Activated CD4-positive, alpha-beta T cell treated with anti-CD3 and anti-CD28 coated beads for 1 hour (primary cell): ENCODE measurements at places on chromosomes 6 and 20.

GRCh38 chr6:100344761-100345160 is 120.0 kb downstream of the SIM1 start:
- DNase-seq, result no peak

DNA sequence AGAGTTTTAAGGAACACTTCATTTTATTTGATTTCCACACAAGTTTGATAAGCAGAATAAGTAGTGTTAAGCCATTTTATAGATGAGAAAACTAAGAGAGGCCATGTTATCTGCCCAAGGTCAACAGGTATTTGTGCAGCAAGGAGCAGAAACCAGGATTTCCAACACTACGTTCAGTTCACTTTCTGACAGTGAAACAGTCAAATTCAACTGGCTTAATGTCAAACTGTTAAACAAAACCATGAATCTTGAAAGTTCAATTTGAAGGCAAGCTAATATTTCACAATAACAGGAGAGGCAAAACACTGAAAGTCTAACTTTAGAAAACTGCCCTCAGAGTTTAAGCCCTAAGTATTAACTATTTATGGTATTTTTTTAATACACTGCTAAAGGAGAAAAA is 32.6 kb downstream of the DTNBP1 start:
- no peak for DNase-seq

- DNase-seq, result no peak
Measured at GRCh38 chr6:133959667-133960368, 6.8 kb downstream of the TBPL1 start.

- no peak for DNase-seq
Measured at GRCh38 chr6:85494547-85495536, 45.0 kb downstream of the NT5E start.

- no peak for DNase-seq
Measured at GRCh38 chr20:24987244-24987643, 5.3 kb downstream of the APMAP start.

GRCh38 chr20:51639206-51639832 is 96.8 kb upstream of the NFATC2 start:
- peak; percentile 24 for DNase-seq

DNA sequence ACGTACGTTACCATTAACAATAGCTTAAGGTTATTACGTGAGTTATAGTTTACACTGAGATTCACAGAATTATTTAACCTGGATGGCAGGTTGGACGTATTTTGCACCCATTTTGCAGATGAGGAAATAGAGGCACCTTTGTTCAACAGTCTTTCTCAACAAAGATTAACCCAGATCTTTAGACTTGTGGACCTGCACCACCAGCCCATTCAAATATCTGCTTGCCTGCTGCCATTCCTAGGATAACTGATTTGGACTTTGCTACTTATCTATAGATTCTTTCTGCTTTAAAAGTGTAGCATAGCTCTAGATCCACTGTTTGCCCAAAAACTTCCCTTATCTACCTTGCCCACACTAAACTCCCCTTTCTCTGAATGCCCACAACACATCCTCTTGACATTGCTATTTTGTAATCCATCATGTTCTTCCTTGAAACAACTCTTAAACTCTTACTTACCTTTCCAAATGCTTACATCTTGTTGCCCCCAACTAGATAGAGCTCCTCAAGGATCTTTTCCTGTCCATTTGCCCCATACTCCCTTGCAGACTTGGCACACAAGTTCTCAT is 56.4 kb upstream of the TNFAIP3 start:
- no peak for DNase-seq

GRCh38 chr20:59165396-59165795 is 1.8 kb downstream of the ZNF831 start:
- no peak for DNase-seq

DNA sequence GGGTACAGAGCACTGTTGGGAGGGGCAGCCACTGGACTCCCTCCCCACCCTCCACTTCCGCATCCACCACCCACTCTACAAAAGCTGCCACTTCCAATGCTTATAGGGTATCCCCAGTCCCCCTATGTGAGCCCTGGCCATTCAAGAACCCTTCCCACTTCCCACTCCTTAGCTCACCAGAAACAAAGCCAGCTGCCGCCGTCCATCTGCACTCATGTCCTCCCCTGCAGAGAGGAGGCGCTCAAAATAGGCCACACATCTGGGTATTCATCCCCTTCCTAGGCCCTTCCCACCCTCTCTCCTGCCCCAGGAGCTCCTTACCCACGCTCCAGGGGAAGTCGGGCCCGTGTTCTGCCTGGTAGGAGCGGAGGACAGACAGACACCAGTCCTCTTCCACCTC is 6.5 kb upstream of the LY6G5C start:
- DNase-seq, result no peak

GRCh38 chr6:92473056-92473455 is 946.3 kb downstream of the EPHA7 start:
- no peak for DNase-seq

- DNase-seq, result peak; percentile 23
Measured at GRCh38 chr20:32967961-32968457, 36.2 kb downstream of the SUN5 start.

DNA sequence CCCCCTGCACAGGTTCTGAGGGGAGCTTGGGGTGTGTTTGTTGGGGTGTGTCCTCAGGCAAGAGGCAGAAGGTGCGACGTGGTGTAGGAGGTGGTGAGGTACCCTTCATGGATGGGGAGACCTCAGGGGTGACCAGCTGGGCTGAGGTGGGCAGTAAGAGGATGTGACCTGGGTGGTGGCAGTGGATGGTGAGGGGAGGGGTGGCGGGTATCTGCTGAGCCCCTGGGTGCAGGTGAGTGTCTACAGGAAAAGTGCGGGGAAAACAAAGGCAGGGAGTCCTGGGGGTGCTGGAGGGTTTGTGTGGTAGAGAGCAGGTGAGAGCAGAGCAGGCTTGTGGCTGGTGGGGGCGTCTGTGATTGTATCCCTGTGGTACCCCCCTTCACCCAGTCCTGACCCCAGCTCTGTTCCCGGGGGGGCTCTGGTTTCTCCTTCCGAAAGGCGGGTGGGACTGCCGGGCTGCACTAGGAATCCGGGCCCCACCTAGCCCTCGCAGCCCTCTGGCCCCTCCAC is 631 bp downstream of the RAET1L start:
- DNase-seq, result no peak

DNA sequence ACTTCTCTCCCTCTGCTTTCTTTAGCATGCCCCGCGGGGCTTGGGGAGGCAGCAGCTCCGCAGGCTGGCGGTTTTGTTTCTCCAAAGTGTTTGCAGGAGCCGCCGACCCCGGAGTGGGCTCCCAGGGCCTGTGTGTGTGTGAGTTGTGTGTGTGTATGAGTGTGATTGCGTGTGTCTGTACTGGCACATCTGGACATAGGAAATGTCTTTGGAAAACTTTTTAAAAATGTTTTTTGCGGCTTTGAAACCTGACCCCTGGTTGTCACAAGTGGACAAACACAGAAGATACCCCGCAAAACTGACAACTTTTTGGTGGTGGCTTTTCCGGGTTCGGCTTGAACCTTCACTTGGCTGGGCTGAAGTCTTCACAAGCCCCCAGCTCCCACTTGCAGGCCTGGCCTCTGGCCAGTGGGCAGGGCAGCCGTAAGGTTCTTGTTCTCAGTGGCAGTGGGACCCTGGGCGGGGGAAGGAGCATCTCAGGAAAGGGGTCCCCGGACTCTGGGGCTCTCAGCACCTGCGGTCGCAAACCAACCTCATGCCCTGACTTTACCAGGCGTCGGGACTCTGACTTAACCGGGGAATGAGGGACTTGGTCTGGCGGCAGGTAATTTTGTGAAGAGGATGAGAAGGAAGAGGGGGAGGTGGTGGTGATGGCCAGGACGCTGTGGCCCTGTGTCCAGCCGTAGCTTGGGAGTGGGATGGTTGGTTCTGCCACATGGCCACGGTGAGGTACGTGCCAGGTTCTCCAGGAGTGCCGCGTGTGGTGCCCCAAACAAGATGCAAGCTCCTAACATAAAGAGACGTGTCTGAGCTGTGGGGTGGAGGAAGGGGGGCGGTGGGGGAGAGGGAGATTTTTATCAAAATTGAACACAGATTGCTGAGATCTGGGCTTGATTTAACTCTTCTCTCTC is 619 bp downstream of the DAAM2 start:
- DNase-seq, result no peak

DNA sequence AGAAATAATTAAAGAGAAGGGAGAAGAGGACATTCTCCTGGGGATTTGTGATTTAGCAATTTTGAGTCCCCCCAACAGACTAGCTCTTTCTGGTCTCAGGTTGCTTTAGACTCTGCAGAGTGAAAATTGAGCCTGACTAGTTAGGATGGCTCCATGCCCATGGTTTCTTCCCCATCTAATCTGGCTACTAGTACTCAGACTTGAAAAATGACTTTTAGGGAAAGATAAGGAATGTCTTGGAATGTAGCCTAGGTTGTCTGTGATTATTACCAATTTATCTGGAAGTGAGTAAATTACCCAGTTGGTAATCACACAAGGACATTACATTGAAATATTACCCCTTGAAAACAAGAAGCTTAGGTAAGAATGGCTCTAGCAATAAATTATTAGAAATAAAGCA is 4.2 kb downstream of the BEND6 start:
- no peak for DNase-seq

- DNase-seq, result no peak
Measured at GRCh38 chr6:48229841-48230240, 118.8 kb upstream of the PTCHD4 start.

DNA sequence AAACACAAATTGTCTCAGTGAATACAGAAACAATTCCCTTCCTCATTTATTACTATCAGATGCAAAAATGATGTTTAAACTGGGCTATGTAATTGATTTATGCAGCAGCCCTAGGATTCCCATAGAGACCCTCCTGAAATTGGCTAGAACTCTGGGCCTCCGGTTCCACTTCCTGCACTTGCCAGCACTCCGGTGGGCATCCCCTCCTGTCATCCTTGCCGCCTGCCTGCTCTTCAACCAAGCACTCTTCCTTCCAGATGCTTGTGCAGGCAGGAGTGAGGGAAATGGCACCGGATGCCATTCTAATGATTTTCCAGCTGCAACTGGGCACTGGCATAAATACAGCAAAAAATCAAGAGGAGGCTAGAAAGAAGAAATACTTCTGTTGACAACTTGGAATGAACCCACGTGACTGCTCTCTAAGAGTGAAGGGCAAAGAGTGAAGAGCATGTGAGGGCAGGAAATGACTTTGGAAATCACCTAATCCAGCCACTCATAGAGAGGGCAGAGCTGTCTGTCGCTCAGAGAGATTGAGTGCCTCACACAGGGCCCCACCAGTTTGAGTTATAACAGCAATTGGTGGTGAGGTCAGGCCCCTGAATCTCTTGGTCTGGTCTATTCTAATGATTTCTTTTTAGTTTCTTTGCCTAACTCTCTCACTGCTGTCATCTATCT is 3.7 kb upstream of the NEDD9 start:
- no peak for DNase-seq

DNA sequence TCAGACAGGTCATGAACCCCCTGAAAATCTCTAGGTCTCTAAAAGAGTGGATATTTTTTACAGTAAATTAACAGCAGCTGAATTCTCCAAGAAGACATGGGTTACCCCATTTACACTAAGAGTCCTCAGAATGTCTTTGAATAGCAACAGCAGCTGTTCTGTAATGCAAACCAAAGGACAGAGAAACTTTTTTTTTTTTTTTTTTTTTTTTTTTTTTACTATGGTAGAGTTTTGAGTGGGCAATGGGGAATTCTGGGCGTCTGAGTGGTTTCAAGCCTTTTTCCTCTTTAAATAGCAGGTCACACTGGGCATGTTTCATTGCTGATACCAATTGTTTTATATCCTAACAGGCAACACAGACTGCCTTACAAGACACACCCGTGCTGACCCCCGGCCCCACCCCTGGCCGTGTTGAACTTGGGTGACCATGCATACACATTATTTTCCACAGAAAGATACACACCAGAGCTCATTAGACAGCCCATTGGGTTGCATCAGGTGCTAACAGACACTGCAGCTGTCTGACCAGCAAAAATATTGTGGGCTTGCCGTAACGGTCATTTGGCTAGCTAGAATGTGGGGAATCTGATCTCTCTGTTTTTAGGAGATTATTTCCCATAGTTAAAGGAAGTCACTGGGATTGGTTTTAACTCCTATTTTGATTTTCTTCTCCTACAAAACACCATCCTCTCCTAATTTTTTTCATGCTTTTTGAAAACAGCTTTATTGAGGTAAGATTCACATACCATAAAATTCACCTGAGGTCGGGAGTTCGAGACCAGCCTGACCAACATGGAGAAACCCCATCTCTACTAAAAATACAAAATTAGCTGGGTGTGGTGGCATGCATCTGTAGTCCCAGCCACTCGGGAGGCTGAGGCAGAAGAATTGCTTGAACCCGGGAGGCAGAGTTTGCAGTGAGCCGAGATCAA is 26.7 kb upstream of the IRF4 start:
- DNase-seq, result no peak

DNA sequence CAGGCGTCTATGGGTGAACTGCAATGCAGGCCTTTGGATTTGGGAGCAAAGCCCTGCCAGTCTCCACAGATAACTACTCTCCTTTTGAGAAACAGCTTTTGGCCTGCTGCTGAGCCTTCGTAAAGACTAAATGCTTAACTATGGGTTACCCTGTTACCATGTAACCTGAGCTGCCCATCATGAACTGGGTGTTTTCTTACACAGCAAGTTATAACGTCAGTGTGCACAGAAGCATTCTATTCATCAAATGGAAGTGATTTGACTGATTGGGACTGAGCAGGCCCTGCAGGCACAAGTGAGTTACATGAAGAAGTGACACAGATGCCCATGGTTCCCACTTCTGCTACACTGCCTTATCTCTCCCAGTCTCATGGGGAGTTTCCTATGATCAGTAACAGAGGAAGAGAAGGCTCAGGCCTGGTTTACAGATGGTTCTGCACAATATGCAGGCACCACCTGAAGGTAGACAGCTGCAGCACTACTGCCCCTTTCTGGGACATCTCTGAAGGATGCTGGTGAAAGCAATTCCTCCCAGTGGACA is 319.1 kb downstream of the CD83 start:
- no peak for DNase-seq

DNA sequence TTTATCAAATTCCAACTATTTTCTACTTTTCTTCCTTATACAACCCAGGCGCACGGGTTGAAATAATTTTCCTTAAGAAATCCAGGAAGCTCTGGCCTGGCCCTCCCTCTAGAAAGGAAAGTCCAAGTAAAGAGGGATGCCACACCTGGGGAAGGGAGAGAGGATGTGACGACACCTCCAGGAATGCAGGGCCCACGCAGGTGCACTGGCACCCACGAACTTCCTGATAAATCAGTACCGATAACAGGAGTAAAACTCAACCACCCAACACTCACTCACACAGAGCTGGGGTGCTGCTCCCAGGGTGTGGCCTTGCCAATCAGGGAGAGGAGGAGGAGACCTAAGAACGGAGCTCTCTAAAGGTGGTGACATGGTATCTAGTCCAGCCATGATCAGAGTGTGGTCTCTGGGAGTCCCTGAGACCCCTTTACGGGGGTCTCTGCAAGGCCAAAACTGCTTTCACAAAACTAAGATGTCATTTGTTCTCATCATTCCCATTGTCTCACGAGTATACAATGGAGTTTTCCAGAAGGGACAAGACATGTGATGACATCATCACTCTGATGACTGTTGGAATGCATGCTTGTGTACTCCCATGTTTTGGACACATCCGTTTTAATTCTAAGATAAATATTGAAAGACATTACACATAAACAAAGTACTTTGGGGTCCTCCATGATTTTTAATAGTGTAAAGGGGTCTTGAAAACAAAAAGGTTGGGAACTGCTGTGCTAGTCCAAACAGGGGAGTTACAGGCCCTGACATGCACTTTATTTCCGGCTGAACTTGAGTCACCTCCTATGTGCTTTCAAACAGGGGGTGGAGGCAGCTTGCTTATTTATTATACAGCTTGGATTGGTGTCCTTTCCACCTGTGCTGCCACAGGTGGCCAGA is 2.2 kb upstream of the PARD6B start:
- DNase-seq, result no peak

- DNase-seq, result no peak
Measured at GRCh38 chr6:108277295-108277694, 16.5 kb upstream of the SNX3 start.
